Erythroblast (primary cell): ENCODE measurements at places on chromosomes 5 and 9.
A peak's percentile ranks its signal among the peaks of the same experiment; 100 is the strongest.

DNA sequence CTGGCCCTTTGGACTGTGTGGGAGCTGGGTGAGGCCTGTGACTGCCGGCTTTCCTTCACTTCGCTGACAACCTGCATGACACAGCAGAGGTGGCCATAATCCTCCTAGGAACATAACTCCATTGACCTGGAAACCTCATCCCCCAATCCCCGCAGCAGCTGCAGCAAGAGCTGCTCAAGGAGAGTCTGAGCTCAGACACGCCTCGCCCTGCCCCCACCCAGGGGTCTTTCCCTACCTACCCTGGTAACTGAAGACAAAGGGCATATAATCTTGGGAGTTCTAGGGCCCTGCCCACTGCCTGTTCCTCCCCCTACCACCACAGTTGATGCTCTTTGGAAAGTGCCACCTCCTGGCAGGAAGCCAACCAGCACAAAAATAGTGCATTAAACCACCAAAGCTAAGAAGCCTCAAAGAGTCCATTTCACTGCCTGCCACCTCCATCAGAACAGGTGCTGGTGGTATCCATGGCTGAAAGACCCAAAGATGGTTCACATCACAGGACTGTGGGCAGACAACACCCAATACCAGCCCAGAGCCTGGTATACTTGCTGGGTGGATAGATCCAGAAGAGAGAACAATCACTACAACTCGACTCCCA lies 18.4 kb downstream of the TRIM36 start:
- DNase-seq = no peak

- DNase-seq = no peak
Observed at GRCh38 chr5:123283031-123283430, 140.2 kb downstream of the CEP120 start.

DNA sequence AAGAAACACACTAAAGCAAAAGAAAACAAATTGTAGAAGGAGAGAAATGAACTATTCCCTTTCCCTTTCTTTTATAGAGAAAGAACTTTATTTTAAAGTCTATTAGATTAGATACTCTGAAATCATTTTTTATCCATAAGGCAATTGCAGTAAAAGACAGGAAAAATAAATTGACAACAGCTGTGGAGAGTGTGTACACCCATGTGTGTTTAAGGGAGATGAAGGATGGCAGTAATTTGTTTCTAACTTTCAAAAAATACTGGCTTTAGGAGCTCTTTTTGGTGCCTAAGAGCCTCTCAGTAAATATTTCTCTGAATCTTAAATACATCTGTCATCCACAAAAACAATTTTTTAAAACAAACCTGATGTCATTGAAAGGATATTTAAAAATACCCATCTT lies 18.3 kb upstream of the ARL14EPL start:
- DNase-seq = no peak

- DNase-seq = no peak
Observed at GRCh38 chr9:81851340-81851739, 76.9 kb upstream of the SPATA31D4 start.

- peak; percentile 94 for DNase-seq
Observed at GRCh38 chr9:83708515-83709158, 879 bp upstream of the UBQLN1 start.

GRCh38 chr9:92524881-92525280 lies 10.9 kb downstream of the ECM2 start:
- DNase-seq = no peak

GRCh38 chr5:5025774-5026408 lies 114.2 kb upstream of the ADAMTS16 start:
- DNase-seq = no peak

GRCh38 chr5:124949862-124950261 lies 203.4 kb upstream of the ZNF608 start:
- DNase-seq = no peak

DNA sequence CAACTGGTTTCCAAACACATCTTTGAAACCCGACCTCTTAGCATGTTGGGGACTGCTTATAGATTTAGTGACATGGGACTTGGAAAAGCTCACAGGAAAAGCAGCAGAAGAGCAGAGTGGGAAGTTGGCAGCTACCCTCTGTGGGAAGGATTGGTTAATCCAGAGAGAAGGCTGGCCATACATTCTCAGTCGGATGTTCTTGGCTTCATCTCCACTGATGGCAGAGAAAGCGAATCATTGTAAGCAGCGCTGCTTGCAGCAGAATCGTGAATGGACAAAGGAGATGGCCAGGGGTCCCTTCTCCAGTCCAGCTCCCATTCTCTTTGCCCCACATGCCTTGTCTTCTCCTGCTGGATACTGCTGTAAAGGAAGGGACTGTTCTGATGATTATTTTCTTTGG lies 62.7 kb downstream of the MEGF10 start:
- DNase-seq = no peak

GRCh38 chr5:61486476-61486875 lies 154.4 kb downstream of the ZSWIM6 start:
- no peak for DNase-seq

- no peak for DNase-seq
Observed at GRCh38 chr9:113935677-113936380, 59.7 kb downstream of the ZNF618 start.

DNA sequence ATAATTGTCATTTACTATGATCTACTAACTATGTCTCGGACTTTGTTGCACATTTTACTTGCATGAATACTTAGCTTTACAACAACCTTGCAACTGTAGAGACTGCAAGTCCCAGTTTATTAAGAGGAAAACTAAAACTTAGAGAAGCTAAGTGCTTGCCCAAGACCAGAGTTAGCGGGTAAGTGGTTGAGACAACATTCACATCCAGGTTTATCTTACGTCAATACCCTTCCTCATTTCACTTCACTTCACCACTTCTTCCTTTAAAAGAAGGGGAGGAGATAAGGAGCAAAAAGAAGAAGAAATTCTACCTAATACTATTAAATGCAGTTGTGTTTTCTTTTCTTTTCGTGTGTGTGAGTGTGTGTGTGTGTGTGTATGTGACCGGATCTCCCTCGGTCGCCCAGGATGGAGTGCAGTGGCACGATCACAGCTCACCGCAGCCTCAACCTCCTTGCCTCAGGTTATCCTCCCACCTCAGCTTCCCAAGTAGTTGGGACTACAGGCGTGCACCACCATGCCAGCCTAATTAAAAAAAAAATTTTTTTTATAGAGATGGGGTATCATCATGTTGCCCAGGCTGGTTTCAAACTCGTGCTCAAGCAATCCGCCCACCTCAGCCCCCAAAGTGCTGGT lies 37.4 kb downstream of the MEGF9 start:
- DNase-seq = no peak

DNA sequence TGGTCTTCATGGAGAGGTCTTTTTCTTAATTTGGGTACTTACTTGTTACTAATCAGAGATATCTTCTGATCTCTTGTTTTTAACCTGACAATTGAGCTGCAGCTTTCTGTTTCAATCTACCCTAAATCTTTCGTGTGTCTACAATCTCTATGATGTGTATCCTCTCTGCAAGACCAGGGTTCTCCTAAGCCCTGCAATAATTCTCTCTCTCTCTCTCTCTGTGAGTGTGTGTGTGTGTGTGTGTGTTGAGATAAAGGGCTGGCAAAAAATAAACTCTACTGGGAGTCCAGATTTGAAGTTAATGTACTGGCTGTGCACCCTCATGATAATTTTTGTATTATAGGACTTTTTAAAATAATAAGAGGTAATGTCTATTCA lies 57.8 kb upstream of the FBXL7 start:
- no peak for DNase-seq

GRCh38 chr5:103217101-103217500 lies 41.5 kb upstream of the MACIR start:
- DNase-seq = no peak

DNA sequence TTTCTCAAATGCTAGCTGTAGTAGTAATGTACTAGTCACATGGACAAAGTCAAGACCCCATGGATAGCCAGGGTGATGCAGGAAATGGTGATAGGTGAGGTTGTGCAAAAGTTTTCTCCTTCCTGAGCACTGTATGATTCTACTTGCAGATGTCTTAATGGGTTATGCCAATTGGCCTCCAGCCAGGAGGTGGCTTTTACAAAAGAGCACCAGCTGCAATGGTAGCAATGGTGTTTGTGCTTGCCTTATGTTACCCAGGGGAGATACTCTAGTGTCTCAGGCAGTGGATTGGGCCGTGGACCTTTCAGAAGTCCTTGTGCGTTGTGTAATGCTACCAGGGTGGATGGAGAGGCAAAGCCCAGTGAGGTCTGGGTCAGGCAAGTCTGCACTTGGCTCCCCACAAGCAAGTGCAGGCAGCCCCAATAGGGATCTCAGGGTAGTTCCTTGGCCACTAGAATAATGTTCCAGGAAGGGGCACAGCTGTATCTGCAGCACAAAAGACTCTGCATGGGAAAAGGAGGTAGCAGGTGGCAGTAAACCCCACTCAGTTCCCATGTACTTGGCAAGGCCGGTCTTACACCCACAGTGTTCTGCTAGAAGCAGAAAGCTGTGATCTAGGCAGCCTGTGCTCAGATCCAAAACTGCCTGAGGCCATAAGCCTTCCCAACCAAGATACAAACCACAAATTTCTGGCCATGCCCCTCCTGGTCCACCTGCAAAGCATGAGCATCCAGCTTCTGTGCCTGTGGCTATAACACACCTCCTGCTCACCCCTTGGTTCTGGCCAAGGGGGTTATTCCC lies 46.4 kb upstream of the EDIL3 start:
- no peak for DNase-seq

DNA sequence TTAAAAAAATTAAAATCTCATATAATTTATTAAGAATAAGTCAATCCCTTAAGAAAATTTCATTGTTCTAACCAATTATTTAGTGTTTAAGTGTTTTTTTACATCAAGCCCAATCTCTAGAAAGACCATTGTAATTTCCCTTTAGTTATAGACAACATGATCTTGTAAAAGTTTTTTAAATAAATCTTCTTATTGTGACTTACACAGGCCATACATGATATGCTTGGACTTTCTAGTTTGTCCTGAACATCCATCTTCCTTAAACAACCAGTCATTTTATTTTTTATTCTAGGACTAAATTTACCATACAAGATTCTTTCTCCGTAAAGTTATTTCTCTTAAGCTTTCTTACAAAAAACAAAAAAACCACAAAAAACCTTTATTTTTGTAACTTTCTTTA lies 126.5 kb upstream of the MAST4 start:
- DNase-seq = no peak

DNA sequence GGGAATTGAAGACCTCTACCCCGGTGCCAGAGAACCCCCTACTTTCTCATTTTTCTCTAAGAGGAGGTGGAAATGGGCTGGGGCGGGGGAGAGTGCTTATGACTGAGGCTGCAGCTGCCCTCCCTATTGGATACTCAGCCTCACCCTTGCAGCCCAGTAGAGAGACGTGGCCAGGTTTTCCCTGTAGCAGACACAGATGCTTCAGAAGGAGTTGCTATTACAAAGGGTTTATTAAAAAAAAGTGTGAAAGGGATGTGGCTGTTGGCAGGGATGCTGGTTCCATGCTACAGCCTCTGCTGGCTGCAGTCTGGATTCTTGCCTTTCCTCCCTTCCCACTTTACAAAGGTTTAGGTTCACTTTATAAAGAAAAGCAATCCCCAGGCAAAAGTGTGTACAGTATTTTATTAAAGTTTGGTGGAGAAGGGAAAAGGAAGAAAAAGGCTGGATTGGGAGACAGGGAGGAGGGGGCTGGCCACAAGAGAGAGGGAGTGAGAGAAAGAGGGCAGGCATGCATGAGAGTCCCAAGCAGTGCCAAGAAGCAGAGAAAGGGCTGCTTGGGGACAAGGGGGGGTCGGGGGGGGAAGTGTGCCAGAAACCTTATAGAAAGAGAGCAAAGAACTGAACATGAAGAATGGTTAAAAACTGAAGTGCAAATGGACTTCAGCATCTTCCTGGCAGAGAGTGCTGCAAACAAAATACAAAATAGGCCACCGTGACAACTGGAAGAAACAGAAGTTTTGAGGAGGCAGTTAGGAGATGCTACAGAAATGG lies 29.5 kb upstream of the NFIB start:
- DNase-seq = no peak

GRCh38 chr9:129988607-129989361 lies 54.2 kb downstream of the FNBP1 start:
- no peak for DNase-seq

DNA sequence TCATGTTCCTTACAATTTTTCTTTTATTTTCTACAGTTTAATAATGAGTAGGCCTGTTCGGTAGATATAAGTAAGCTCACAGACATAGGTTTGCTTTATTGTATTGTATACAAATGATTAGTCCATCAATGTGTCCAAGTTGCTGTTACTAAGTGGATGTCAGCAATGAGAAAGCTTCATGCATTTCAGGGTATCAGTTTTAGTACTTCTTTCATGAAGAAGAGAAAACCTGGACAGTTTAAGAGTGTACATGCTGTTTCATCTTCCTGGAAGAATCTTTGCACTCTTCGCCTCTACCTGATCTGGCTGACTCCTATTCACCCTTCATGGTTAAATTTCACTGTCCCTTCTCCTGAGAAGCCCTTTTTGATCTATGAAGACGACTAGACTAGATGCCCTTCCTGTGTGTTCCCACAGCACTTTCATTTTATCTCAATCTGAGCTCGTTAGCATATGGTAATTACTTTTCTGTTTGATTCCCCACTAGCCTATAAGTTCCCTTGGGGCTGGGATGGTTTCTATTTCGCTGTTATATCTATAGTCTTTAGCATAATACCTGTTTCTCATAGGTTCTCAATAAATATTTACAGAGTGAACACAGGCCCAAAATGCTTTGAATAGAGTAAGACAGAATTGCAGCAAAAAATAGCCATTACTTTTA lies 70.7 kb downstream of the CETN3 start:
- DNase-seq = no peak

DNA sequence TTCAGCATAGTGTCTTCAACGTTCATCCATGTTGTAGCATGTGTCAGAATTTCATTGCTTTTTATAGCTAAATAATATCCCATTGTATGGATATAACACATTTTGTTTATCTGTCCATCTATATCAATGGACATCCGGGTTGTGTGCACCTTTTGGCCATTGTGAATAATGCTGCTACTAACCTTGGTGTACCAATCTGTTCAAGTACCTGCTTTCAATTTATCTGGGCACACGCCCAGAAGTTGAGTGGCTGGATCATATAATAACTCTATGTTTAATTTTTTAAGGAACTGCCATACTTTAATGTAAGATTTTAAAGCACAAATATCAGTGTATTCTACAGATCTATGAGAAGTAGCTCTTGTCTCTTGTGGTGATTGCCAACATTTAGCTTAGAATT lies 43.5 kb downstream of the SCAI start:
- DNase-seq = no peak

- DNase-seq = no peak
Observed at GRCh38 chr5:157671592-157672330, 428 bp downstream of the C5orf52 start.

DNA sequence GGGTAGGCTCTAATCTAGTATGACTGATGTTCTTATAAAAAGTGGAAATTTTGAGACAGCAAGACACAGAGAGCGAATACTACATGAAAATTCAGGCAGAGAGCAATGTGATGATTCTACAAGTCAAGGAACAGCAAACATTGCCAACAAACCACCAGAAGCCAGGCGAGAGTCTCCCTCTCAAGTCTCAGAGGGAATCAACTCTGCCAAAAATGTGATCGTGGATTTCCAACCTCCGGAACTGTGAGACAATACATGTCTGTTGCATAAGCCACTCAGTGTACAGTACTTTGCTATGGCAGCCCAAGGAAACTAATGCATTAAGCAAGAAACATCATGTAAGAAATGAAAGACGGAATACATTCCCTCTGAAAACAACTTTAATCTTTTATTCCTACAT lies 52.1 kb upstream of the CCNG1 start:
- DNase-seq = no peak

GRCh38 chr9:133904346-133905090 lies 87.6 kb downstream of the VAV2 start:
- no peak for DNase-seq
